ENCODE measurements at places on chromosomes 13 and 19.

- DNase-seq = peak; percentile 65
These were observed 8.7 kb upstream of the IGFL3 start for GRCh38 chr19:46133101-46133627.

DNA sequence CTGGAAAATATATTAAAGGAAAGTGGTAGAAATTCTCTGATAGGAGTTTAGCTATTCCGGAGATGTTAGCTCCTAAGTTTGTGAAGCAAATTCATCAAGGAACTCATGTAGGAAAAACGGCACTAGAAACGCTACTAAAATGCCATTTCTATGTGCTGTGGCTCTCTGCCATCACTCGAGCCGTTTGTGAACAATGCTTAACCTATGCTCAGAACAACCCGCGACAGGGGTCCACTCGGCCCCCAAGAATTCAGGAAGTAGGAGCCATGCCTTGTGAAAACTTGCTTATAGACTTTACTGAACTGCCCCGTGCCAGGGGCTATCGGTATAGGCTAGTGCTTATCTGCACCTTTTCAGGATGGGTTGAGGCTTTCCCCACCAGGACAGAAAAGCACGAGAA is 14.2 kb upstream of the SLC15A1 start:
- DNase-seq = no peak

DNA sequence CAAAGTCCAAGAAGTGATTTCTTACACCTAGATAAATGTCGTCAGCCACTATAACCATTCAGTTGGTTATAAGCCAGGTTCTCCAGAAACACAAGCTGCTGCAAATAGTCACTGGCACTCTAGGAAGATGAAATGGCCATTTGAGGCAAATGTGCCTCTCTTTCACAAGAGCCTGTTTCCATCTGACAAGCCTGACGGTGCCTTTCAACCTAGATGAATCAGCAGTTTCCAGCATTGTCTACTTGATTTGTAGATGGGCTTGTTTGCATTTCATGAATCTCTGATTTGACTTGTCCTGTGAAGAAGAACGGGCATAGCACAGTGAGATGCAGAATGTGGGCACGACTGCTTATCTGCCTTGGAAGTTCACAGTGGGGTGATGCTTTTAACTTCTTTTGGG is 327.2 kb downstream of the LMO7 start:
- no peak for DNase-seq

DNA sequence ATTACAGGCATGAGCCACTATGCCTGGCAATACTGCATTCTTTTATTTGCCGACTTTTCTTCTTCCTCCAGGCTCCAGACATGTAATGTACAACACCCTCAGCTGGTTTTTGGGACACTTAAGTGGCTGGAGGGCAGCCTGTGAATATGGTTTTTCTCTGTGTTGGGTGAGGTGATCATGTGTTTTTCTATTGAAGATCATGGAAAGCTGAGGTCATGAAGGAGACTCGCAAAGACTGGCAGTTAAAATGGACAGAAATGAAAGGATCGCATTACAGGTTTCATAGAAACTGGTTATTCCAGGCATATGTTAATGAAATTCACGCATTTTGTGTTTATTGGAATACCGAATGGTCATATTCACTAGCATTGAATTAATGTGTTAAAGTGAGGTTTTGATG is 85.2 kb upstream of the RNF113B start:
- no peak for DNase-seq

GRCh38 chr13:46846726-46847125 is 49.8 kb upstream of the ESD start:
- no peak for DNase-seq

- no peak for DNase-seq
These were observed 10.9 kb upstream of the KDM4B start for GRCh38 chr19:4957981-4958380.

- DNase-seq = no peak
These were observed 167.5 kb upstream of the UBL3 start for GRCh38 chr13:30017880-30018279.

DNA sequence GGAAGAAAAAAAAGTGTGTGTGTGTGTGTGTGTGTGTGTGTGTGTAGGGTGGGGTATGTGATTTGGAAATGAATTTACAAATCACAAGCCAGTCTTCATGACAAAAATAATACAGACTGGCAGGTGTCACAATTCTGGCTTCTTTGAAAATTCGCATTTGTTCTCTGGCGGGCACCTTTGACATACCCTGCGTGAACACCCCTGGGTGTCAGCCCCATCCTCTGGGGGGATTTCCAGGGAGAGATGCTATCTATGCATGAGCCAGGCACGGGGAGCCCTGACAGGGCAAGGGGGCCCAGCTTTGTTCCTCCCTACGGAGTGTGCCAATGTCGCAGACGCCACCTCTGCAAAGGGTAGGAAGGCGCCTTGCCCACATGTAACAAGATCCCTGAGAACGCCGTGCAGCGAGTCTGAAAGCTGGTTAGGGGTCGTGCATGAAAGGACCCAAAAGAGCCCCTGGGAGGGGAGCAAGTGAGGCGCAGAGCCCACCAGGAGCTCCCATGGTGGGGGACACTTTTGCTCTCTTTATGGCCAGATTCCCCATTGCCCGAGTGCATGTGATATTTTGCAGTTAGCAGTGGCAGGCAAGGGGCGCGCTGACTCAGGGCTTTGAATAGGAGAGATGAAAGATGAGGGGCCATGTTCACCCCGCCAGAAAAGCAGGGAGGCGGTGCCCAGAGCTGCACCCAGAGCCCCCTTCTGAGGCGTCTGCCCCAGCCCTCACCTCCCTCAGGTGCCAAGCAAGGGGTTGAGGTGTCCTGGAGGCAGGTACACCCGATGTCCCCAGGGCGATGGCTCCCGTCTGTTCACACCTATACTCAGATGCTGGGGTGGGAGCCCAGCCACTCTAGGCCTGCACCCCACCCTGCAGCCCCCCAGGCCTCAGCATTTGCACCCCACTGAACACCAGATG is 45.3 kb downstream of the KLF2 start:
- no peak for DNase-seq

GRCh38 chr13:113596321-113597200 is 12.0 kb downstream of the TFDP1 start:
- no peak for DNase-seq

GRCh38 chr13:85970727-85971126 is 171.5 kb upstream of the SLITRK6 start:
- DNase-seq = no peak

- DNase-seq = peak; percentile 67
These were observed 67.6 kb upstream of the TDRD3 start for GRCh38 chr13:60329221-60329923.

Measured in hepatocyte (in vitro differentiated cells).